ENCODE measurements at places on chromosomes 7 and 10.

- no peak for DNase-seq
Observed at GRCh38 chr10:48670978-48671913, 13.4 kb upstream of the WDFY4 start.

DNA sequence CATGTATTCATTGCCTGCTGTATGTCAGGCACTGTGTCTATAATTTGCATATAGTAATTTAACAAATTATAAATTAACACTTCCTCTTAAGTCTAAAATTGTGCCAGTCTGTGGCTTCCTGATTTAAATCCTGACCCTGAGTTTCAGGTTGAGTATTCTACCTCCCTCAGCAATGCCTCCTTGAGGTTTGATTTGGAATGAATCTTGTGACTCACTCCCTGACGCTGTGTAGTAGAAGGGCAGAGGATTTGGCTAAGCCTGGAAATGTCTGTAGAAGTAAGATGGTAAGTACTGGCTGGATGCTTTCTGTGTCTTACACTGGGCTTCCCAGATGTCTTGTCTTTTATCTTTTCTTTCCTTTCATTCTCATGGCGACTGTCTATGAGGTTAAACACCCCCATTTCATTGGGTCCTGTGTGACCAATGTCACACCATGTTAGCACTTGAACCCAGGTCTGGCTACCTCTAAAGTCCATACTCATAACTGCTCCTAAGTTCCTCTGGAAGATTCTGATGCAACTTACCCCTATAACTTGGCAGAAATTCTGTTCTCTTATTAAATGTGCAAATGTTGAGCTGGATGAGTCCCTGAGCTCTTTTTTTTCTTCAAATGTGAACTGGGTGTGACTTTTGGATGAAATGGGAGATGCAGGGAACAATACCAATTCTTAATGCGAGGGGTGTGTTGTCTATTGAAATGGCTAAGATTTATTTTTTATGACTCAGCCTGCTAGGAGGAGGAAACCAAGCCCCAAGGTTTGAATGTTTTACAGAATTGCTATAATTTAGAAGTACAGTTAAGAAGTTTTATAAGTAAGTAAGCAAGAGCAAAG lies 48.5 kb downstream of the PLCE1 start:
- no peak for DNase-seq

- DNase-seq, result no peak
Observed at GRCh38 chr10:71217266-71218045, 5.1 kb downstream of the UNC5B start.

DNA sequence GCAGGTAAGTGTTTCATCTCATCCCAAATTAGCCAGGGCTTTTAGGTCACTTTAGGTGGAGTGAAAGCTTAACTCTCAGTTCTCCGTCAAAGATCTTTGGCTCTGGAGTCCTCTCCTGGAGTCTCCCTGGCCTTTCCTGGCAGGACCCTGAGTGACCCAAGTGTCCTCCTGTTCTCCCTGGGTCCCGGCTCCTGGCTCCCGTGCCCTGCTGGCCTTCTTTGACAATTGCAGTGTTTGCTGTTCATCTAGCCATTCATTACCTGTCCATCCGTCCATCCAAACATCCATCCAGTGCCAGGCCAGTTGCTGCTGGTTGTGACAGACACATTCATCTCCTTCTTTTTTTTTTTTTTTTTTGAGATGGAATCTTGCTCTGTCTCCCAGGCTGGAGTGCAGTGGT lies 6.2 kb upstream of the TPST1 start:
- DNase-seq, result no peak

- no peak for DNase-seq
Observed at GRCh38 chr7:135517060-135517459, 7.2 kb upstream of the CNOT4 start.

- no peak for DNase-seq
Observed at GRCh38 chr7:91657483-91658071, 222.9 kb downstream of the MTERF1 start.

DNA sequence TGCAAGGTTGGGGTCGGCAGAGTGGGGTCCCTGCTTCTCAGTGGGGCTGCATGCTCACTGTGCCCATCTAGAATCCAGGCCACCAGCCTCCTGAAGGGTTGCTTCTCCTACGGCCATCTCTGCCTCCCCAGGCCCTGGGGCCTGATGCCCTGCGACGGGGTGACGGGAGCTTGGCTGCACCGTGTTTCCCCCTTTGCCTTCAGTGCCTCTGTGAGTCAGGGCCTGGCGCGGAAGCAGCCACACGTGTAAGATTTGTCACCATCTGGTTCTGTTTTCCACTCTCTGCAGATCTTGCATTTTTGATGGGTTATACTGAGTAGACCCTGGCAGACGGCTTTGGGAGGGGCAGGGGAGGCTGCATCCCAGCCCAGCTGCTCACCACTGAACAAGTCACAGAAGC lies 7.2 kb downstream of the ADAMTS14 start:
- DNase-seq, result no peak

- DNase-seq, result no peak
Observed at GRCh38 chr10:84845628-84846261, 517.4 kb downstream of the CCSER2 start.

DNA sequence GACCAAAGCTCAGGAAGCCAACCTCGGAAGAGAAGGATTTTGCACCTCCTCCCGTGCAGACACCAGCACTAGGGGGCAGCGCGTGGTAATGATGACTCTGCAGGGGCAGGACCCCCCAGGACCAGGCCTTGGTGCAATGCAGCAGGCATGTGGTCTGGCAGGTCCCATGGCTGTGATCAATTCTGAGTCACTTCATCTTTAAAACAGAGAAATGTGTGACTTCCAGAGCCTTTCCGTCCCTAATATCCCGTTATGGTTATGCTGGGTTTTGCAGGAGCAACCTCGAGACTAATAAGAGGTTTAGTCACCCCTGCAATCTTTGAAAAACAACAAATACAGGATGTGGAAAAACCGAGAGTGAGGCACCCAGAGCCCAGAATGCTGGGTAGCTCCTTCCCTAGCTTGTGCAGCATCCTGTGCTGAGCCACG lies 30.2 kb upstream of the GJD4 start:
- no peak for DNase-seq

- no peak for DNase-seq
Observed at GRCh38 chr10:109982123-109982522, 25.7 kb upstream of the ADD3 start.

DNA sequence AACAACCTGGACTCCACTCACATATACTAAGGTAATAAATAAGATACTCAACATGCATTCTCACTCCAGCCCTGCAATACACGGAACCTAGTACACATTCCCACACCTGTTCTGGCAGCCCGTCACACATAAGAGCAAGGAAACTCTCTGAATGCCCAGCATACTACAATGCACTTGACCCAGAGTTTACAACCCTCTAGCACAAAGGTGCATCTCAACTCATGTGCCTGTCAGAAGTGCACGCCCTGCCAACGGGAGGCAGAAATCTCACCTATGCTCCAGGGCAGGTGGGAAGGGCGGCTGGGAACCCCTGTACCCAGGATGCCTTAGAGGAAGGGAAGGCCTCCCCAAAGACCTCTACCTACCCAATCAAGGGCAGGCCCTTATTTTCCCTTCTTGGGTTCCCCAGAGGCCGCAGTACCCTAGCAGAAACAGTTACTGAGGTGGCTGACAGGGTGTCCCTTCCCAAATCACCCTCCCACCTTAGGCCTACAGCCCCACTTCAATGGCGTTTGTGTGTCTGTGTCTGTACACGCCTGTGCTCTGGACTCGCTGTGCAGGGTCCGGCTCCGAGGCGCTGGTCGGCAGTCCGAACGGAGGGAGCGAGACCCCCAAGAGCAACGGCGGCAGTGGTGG lies 2.0 kb downstream of the EVX1 start:
- DNase-seq, result no peak

DNA sequence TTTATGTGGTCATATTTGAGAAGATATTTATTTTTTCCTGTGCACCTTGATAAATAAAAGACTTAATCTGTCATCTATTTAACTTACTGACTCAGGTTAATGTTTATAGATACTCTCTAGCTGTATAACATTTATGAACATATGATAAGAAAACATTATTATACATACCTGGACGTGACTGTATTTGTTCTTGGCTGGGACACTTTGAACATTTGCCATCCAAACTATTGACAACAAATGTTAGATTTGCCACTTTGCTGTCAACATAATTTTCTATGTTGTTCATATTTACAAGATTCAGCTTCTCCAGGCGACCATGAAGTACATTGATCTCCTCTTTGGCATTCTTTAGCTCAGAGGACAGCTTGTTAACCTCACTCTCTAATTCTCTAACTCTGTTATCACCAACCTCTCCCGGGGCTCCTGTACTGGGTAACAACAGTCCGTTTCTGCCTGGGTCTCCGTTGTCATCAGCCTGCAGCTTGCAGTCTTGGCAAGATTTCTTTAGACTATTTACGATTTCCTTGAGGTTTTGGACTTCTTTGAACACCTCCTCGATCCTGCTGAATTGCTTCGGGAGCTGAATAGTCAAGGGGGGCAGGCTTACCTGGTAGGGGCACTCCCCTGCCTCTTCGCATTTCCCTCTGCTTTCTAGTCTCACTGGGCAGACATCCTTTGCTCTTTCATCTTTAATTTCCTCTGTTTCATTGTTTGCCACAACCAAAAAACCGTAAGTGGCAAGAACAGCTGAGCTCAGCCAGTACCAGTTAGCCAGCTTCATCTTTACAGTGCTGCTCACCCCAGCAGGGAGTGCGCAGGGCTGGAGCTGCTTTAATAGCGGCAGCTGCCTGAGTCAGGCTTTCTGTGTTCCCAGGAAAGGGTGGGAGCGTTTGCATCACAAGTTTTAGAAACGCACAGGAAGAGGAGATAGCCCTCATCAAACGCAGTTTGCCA lies at the start of gene FGL2:
Gene FGL2, minus strand, starts transcription at position 807 of the 954 bp plus-strand sequence. Its CDS starts 26 bp downstream, at position 781.
- DNase-seq, result no peak

- DNase-seq, result no peak
Observed at GRCh38 chr7:33885290-33886148, 19.8 kb upstream of the BMPER start.

GRCh38 chr10:73408061-73408460 lies 5.8 kb downstream of the ANXA7 start:
- no peak for DNase-seq

DNA sequence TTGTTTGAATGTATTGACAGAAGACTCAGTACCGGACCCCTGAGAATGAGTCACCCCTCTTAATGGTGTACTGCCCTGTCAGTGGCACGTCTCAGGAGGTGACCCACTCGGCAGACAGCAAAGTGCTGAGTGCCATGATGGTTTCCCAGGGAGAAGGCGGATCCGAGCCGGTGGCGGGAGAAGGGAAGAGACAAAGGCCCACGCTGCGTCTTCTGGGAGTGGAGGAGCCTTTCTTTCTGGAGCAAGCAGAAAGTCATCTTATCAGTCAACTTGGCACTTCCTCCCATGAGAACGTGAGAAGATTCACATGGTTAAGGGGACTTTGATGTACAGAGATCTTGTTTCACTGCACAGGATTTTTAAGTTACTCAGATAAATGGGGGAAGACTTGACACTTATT lies 14.6 kb upstream of the PPP2R2D start:
- DNase-seq, result no peak

GRCh38 chr7:23315366-23315765 lies 16.2 kb downstream of the MALSU1 start:
- no peak for DNase-seq

DNA sequence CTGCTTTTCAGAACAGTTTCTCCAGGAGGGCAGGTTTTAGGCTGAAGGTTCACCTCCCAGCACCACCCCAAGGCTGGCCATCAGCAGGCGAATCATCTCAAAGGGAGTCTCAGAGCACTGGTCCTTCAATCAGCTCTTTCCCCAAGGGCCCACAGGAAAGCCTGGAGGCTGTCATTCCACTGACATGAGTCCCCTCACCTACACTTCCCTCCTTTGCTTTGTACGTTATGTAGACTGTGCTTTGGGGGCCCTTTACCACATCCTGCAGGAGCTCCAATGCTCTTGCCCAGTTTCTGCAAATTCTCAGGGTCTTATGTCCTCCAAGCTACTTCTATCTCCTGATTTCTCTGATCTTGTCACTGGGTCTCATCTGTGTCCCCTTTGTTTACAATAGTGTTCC lies 15.4 kb downstream of the WDFY4 start:
- DNase-seq, result no peak

- no peak for DNase-seq
Observed at GRCh38 chr7:134339475-134339874, 22.7 kb upstream of the SLC35B4 start.

DNA sequence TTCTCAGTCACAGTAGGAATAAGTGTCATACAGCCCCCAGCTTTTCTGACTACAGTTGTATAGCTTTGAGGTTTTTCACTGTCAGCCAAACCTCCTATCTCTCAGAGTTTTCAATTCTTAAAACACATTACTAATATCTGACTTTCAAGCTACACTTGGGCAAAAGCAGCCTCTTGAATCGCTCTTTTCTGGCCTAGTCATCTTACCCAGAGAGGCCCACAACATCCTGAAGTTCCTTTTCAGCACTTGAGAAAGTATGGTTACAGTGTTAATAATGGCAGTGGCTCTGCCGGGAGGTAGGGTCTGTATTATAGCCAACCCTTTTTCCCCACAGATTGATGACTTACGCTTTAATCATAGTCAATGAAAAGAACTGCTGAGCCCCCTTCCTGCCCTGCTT lies 181.0 kb downstream of the LRRC4 start:
- no peak for DNase-seq

- DNase-seq, result no peak
Observed at GRCh38 chr7:75969704-75970498, 24.5 kb downstream of the TMEM120A start.

DNA sequence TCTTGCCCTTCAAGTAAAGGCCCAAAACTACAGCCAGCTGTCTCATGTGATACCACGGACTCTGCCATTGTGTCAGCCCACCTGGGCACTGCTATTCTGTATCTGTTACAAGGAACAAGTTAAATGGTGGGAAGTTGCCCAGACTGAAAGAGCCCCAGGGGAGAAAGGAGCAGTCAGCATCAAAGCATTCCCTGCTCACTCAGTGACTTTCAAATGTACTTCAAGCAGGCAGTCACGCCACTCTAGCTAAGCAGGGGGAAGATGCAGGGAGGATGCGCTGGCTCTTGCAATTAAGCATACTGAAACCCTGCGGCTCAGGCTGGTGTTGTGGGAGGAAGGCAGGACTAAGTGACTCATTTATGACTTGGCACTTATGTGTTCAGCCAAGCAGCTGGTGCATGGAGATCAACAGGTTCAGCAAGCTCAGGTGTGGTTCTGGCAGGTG lies 1249.6 kb downstream of the TYW1 start:
- peak; percentile 79 for DNase-seq

DNA sequence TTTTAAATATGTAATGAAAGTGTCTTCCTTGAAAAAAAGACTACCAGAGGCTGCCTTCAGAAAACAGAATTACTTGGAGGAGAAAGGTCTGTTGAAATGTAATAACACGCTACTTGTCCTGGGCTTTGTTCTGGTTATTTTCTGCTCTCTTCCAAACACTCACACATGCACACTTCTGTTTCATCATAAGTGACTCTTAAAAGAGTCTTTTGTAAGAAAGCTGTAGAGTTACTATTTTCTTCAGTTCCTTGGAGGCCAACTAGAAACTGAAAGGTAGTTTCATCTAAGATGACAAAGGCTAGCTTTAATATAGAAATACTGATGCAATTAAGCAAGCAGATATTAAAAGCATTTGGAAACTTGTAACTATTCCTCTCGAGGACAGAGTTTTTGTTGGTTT lies 39.1 kb downstream of the TASOR2 start:
- no peak for DNase-seq

Measured in NCI-H1436 treated with DMSO at 0.1 percent for 48 hours (cell line).